Natural killer cell (primary cell): ENCODE measurements at places on chromosomes 7 and 10.

- no peak for DNase-seq
Measured at GRCh38 chr7:147171013-147171391, 1054.4 kb downstream of the CNTNAP2 start.

DNA sequence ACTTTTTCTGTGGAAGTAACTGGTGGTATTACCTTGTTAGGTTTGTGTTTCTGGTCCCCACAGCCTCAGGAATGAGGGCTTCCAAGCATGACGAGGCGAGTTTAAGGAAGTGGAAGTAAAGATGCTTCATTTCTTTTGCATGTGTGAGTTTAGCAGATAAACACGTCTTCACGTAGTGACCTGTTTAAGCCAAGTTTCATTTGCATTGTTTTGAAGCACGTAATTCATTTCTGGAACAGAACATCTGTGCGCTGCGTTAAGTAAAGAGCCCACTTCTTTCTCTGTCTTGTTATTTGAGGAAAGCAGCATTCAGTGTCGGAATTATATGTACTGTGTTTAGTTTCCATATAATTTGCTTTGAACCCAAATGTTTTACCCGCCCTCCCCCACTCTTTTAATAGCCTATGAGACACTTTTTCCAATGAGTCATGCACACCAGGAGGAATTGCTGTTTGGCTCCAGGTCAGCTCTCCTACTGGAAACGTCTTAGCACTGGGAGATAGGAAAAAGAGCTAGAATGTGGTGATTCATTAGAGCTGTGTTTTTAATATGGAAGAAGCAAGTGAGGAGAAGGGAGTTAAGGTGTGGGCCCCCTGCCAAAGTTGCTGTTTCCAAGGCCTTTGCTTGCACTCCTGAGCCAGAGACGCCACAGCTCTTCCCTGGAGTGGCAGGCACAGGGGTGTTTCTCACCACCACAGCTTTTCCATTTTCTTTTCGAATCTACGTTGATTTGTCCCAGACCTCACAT, 36.7 kb downstream of the BTBD16 start:
- DNase-seq: no peak

GRCh38 chr10:117464176-117464575, 78.4 kb upstream of the EMX2 start:
- DNase-seq: no peak

DNA sequence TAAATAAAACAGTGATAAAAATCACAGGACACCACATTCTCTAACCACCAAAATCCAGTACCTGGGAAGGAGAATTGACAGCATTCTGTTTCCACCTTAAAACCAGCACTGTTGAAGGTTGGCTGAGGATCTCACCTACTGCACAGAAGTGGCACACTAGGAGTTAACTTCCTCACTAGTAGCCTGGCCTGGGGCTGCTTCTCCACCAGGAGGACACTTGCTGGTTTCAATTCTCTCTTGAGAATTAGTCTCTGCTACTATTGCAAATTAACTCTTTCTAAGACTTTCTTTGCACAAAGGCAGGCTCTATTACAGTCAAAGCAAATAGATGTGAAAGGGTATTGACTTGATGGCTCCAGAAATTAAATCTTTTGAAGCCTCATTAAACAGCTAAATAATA, 2.3 kb upstream of the CTTNBP2 start:
- DNase-seq: no peak

GRCh38 chr10:24465891-24466818, 257.2 kb downstream of the KIAA1217 start:
- peak; percentile 48 for DNase-seq
